Ascending aorta (tissue), 2 donors: ENCODE measurements at places on chromosomes 16 and 17. TPM values are rescaled to one million over a fixed set of nuclear protein-coding genes. Genes with fewer than 3 reads are reported as not detected.

DNA sequence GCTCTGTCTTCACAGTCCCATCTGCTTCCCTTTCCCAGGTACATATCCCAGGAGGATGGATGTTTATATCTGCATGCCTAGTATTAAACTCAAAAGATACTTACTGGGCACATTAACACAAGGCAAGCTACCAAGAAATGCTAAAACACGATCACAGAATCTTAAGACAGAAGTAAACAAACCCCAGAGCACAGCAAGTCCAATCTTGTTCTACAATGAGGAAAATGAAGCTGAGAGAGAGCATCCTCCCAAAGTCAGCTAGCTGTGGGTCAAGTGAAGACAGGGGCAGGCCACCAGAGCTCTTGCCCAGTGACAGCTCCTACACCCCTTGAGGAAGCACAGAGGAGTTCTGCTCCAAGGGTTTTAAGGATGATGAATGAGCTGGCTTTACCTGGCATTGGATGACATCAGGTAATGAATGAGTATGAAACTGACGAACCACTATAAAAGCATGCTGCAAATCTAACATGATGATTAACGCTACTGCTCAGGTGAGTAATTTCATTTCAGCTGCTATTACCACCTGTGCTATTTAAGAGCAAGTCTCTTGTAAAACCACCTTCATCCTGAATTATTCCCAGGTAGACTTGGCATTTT lies 20.3 kb downstream of the XPO6 start:
- H3K27ac ChIP-seq = no peak overlapping the region
- H3K27me3 ChIP-seq = no peaks in the 10 kb centered on the region
- H3K4me1 ChIP-seq = peaks cover 14% of the 10 kb centered on the region
- DNase-seq = no peak
- H3K4me3 ChIP-seq = no peak overlapping the region

DNA sequence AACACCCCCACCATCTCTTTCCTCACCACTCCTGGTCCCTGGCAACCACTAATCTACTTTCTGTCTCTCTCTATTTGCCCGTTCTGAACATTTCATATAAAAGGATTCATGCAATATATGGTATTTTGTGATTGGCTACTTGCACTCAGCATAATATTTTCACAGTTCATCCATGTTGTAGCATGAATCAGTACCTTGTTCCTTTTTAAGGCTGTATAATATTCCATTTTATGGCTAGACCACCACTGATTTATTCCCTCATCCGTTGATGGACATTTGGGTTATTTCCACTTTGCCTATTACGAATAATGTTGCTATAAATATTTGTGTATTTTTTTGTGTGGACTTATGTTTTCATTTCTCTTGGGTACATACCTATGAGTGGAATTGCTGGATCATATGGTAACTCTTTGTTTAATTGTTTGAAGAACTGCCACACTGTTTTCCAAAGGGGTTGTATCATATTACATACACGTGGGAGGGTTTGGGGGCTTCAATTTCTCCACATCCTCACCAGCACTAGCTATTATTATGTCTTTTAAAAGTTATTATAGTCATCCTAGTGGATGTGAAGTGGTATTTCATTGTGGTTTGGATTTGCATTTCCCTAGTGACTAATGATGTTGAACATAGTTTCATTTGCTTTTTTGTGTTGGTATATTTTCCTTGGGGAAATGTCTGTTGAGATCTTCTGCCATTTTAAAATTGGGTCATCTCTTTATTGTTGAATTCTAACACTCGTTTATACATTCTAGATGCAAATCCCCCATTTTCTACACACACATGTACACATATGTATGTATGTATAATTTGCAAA lies 26.3 kb downstream of the SEC14L5 start:
- no peak for DNase-seq
- peaks cover 11% of the 10 kb centered on the region for H3K27me3 ChIP-seq
- no peak overlapping the region for H3K27ac ChIP-seq
- H3K36me3 ChIP-seq = no peaks in the 10 kb centered on the region
- H3K4me3 ChIP-seq = no peak overlapping the region
- no peaks in the 10 kb centered on the region for H3K4me1 ChIP-seq

Gene KRTAP4-3
- total RNA-seq = not detected

DNA sequence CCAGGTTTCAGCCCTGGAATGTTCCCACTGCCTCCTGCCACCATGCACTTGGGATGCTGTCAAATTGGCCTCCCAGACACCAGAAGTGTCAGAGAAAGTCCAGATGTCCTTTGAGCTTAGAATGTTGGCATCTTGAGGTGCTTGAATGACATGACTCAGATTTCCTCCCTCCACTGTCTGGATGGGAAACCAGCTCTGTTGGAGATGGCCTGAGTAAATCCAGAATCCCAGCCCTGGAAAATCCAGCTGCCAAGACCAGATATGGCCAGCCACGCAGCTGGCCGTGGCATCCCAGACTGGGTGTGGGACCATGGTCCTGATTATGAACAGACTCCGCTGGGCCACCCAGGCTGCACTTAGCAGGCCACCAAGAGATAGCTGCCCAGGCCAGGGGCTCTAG lies 57.0 kb upstream of the CLEC3A start:
- no peak overlapping the region for H3K4me3 ChIP-seq
- no peak overlapping the region for H3K27ac ChIP-seq
- no peaks in the 10 kb centered on the region for H3K36me3 ChIP-seq
- no peak for DNase-seq
- H3K27me3 ChIP-seq = no peaks in the 10 kb centered on the region

- H3K36me3 ChIP-seq = peaks cover 51% of the 10 kb centered on the region
- no peaks in the 10 kb centered on the region for H3K4me1 ChIP-seq
- no peak overlapping the region for H3K27ac ChIP-seq
- no peaks in the 10 kb centered on the region for H3K27me3 ChIP-seq
- no peak overlapping the region for H3K4me3 ChIP-seq
Observed at GRCh38 chr17:62597920-62598319, 29.6 kb upstream of the MRC2 start.

DNA sequence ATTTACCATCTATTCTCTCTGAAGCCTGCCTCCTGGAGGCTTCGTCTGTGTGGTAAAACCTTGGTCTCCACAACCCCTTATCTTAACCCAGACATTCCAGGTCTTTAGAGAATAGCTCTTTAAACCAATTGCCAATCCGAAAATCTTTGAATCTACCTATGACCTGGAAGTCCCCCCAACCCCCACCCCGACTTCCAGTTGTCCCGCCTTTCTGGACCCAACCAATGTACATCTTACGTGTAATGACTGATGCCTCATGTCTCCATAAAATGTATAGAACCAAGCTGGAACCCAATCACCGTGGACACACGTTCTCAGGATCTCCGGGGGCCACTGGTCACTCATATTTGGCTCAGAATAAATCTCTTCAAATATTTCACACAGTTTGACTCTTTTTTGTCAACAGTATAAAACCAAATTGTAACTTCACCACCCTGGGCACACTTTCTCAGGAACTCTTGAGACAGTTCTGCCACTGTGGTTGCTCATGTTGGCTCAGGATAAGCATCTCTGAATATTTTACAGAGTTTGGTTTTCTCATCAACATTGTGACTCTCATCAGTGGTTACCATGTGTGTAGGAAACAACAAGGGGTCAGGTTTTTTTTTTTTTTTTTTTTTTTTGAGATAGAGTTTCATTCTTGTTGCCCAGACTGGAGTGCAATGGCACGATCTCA lies 18.1 kb upstream of the DNAH17 start:
- H3K4me1 ChIP-seq = no peaks in the 10 kb centered on the region
- no peaks in the 10 kb centered on the region for H3K27me3 ChIP-seq
- H3K4me3 ChIP-seq = no peak overlapping the region
- no peak overlapping the region for H3K27ac ChIP-seq

Gene KRT27
- total RNA-seq = not detected

Gene TEX19
- not detected for total RNA-seq
